GM19239 (cell line): ENCODE measurements at places on chromosomes 2 and 18.

DNA sequence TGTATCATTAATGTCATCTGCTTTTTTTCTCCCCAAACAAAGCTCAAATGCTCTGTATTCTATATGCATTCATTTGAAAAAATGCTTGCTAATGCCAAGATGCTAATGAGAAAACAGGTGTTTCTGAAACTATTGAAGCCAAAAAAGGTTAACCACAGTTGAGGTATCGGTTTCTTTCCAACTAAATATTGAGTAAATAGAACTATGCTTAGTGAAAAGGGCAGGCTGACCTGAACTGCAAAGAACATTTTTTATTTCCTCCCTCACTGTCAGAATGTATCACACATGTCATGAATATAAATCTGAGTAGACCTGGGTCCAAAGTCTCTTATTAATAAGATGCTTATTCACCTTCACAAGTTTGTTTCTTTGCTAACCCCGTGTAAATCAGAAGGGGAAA, 866.6 kb downstream of the CPS1 start:
- DNase-seq = no peak

GRCh38 chr2:228698963-228699362, 517.5 kb upstream of the SPHKAP start:
- no peak for DNase-seq

GRCh38 chr2:203685081-203685621, 21.3 kb upstream of the CD28 start:
- no peak for DNase-seq

DNA sequence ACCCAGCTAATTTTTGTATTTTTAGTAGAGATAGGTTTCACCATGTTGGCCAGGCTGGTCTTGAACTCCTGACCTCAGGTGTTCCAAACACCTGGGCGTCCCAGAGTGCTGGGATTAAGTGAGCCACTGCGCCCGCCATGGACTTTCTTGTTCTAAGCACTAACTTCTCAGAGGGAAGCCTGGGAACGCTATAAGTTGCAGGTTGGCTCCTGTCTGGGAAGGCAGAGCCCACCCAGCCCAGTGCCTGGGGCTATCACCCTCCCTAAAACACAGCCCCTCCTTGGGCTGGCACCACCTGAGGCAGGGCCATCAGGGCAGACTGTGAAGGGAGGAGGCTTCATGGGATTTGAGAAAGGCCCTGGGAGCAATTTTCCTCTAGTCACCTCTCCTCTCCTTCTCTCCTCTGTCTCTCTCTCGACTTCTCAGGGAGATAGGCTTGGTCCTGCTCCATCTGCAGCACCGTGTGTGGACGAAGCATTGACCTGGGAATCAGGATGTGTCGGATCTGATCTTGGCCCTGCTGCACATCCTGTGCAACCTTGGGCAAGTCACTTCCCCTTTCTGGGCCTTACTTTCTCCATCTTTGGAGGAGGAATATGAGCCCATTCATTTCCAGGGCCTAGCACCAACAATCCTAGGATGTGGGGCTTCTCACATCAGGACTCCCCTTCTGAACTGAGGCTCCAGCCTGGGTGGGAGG, 10.9 kb downstream of the PSD4 start:
- no peak for DNase-seq

- no peak for DNase-seq
These were observed 1452.6 kb upstream of the ACVR2A start for GRCh38 chr2:146392186-146392585.
